ENCODE measurements at places on chromosomes 1 and 21. TPM values are rescaled to one million over a fixed set of nuclear protein-coding genes. Genes with fewer than 3 reads are reported as not detected.

The DYRK1A gene
- 75.6 TPM for total RNA-seq

The ELF3 gene
- 0.68 TPM for total RNA-seq

The FCGR1A gene
- not detected for total RNA-seq

The USH2A gene
- not detected for total RNA-seq

The HES3 gene
- total RNA-seq: not detected

The SERINC2 gene
- 4.8 TPM for total RNA-seq

The CD34 gene
- total RNA-seq: 62.4 TPM

GRCh38 chr1:18913065-18913835, 10.9 kb upstream of the ALDH4A1 start:
- DNase-seq: peak; percentile 92

DNA sequence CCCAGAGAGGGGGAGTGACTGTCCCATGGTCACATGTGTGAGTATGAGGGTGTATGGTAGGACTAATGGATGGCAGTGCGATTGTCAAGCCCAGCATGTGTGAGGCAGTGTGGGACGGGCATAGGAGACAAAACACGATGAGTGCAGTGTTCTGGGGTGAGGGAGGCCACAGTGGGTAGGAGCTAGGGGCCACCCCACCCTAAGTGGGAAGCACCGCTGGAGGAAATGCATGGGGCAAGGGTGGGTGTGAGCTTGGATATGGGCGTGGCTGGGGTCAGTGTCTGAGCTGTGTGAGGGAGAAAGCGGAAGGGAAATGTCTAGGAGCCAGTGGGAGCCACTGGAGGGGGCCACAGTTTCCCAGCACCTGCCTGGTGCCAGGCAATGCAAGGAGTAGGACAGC, 56.5 kb downstream of the FOXO6 start:
- DNase-seq: no peak

DNA sequence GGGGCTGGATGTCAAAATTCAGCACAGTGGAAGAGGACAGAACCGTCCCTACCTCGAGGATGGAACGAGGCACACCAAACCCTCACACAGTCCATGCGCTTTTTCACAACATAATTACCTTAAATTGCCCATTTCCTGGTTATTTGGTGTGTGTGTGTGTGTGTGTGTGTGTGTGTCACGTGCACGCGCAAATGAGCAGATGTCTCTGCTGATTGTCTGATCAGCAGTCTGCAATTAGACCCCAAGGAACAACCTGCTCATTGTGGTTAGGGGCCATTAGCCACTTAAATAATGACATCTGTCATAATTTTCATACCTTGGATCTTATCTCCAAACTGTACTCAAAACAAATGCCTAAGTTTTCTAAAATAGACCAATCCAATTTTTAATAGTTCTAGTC, 23.2 kb downstream of the AVPR1B start:
- DNase-seq: no peak

DNA sequence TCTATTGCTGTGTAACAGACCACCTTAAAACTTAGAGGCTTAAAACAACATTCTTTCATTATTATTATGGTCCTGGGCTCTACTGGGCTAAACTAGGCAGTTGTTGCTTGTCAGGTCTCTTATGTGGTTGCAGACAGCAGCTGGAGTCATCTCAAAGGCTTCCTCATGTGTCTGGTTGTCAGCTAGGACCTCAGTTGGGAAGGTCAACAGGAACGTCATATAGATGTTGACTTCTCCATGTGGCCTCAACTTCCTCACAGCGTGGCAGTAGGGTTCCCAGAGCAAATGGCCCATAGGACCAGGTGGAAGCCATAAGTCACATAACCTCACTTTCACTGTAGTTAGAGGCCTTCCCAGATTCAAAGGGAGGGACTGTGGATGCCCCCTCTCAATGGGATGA, 15.4 kb upstream of the MEF2D start:
- DNase-seq: no peak

- DNase-seq: no peak
These were observed 40.4 kb upstream of the KCNH1 start for GRCh38 chr1:211174375-211174774.

DNA sequence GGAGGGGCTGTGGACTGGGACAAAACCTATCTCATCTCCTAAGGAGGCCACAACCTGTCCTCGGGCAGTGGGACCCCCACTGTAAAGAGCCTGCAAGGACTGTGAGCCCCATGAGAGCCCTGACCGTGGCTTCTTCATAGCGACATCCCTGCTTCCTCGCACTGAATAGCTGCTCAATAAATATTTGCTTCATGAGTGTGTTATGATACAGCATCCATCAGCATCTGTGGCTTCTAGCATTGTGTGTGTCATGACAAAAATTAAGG, 40.5 kb upstream of the CSF3R start:
- no peak for DNase-seq

- no peak for DNase-seq
These were observed 522.1 kb upstream of the LRRC7 start for GRCh38 chr1:69045572-69045971.

GRCh38 chr1:150168960-150169601, 19.4 kb downstream of the PLEKHO1 start:
- peak; percentile 84 for DNase-seq

DNA sequence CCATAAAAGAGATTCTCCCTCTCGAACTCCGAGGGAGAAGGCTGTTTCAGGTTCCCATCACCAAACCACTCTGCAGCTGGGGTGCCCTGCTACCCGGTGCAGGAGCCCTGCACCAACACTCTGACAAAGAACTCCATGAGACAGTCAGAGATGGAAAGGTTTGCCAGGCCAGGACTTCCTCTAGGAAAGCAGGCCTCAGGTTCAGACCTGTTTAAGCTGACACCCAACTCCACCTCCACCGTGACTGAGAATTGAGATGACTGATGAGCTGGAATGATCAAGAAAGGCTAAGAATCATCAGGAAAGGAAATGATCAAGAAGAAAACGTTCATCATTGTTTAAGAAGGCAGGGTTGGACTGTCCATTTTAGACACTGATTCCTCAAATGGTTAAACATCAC, 46.2 kb upstream of the KCNE1 start:
- no peak for DNase-seq

DNA sequence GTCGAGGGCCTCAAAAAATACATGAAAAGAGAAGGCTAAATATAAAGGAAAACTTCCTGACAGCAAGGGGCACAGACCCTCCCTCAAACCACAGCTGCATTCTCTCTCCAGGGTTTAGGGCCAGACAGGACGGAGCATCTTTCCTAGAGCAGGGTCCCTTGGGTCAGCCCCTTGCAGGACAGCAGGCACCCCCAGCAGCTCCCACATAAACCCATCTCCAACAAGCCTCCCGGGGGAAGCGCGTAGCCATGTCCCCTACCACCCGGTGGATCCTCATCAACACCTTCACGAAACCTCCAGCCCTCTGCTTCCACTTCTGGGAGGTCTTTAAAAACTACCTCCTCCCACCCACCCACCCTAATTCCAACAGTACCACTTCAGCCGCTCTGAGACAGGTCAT, 59.5 kb downstream of the CD46 start:
- DNase-seq: no peak

DNA sequence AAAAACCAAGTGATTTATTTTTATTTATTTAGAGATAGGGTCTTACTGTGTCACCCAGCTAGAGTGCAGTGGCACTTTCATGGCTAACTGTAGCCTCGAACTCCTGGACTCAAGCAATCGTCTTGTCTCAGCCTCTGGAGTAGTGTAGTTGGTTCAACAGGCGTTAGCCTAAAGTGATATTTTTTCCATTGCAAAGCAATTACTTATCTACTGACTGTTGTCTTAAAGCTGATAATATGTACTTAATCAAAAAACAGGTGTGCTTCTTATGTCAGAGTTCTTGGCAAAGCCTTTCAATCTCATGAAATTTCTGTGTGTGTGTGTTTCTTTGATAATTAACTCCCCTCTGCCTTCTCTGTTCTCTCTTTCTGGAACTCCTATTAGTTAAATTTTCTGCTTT, 62.4 kb upstream of the DUSP10 start:
- DNase-seq: no peak

DNA sequence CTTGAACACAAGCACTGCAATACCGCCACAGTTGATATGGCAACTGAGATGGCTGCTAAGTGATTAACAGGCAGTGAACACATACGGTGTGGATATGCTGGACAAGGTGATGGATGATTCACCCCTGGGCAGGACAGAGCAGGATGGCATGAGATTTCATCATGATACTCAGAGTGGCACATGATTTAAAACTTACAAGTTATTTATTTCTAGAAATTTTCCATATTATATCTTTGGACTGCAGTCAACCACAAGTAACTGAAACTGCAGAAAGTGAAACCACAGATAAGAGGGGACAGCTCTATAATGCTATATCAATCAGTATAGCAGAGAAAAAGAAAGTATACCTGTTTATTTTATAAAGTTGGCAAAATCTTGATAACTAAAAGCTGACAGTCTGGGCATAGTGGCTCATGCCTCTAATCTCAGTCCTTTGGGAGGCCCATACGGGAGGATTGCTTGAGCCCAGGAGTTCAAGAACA, 47.9 kb downstream of the PHACTR4 start:
- DNase-seq: peak; percentile 86

All from dermis blood vessel endothelial cell (primary cell).